ENCODE measurements at places on chromosomes 3 and 15.

- DNase-seq: peak; percentile 57
These were observed 34.5 kb downstream of the IL17RD start for GRCh38 chr3:57130571-57131209.

GRCh38 chr15:68372291-68372811 lies 59.6 kb downstream of the ITGA11 start:
- no peak for DNase-seq

GRCh38 chr3:61664105-61664482 lies 102.7 kb downstream of the PTPRG start:
- DNase-seq: no peak

DNA sequence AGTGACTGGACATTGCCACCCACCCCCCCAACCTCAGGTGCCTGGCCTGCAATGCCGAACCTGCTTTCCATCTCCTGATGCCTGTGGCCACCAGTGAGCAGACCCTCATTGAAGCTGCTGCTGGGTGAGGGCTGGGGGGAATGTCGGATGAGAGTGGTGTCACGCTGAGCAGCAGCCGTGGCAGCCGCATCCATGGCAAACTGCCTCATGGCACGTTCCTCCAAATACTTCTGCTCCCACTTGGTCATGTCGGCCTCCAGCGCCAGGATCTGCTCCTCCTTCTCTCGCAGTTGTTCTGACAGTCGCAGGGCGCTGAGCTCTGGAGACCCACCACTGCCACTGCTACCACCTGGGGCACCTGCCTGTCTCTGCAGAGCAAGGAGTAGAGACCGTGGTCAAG lies 14.2 kb downstream of the AMOTL2 start:
- DNase-seq: no peak

- no peak for DNase-seq
These were observed 40.9 kb downstream of the MCCC1 start for GRCh38 chr3:183058351-183058750.

DNA sequence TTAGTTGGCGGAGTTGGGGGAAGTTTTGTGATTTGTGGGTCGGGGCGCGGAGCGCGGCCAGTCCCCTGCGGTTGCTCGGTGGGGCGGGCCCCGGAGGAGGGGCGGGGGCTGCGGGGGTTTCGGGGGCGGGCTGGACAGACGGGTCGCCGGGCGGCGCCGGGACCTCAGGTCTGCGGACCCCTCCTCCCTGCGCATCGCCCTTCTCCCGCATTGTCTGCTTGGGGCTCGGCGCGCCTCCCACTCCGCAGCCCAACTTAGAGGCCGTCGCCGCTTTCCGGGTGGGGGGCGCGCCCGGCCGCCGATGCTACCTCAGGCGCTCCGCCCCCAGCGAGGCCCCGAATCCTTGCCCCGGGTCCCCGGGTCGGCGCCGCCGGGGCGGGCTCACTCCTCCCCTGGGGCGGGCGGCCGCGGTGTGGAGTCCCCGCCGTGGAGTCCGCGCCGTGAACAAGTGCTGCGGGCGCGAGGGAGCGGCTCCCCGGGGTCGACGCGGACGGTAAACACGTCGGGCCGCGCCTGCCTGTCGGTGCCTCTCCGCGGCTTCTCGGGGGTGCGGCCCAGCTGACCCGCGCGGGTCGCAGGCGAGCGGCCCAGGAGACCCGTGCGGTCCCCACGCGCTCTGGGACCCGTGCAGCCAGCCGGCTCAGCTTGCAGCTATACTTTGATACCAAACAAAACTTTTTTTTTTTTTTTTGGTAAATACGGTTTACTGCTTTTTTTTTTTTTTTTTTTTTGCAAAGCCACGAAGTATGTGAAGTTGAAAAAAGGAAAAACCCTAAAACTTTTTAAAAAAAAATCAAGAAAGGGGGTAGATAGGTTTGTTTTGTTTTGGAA lies 624 bp downstream of the AKAP13 start:
- no peak for DNase-seq

GRCh38 chr3:129054605-129055104 lies 5.9 kb upstream of the GP9 start:
- DNase-seq: peak; percentile 39

DNA sequence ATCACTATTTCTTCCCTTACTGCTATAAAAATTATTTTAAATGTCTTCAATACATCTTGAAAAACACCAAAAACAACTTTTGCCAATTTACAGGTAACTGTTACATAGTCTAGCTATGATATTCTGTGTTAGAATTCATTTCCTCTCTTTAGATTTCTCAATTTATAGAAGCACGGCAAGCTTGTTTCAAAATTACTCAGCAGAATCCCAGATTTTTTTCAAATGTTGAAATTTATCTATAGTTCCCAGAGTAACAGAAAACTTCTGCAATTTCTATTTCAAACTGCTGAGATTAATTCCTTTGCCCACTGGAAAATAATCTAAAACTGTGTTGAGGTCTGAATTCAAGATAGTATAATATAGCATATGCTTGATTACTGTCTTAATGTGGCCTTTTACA lies 41.2 kb downstream of the CCPG1 start:
- no peak for DNase-seq

DNA sequence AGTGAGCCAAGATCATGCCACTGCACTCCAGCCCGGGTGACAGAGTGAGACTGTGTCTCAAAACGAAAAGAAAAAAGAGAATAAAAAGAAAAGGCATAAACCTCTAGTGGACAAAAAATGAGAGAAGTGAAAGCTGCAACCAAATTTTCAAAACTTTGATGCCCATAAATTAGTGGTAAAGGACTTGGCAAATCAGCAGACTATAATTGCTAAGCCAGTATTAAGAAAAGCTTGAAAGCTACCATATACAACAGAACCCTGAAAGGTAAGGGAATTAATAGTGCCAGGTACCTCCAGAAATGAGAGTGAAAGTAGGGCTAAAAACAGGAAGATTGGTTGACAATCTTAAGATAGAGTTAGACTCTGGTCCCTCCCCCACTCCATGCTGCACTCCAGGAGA lies 32.9 kb upstream of the SLC22A13 start:
- no peak for DNase-seq

DNA sequence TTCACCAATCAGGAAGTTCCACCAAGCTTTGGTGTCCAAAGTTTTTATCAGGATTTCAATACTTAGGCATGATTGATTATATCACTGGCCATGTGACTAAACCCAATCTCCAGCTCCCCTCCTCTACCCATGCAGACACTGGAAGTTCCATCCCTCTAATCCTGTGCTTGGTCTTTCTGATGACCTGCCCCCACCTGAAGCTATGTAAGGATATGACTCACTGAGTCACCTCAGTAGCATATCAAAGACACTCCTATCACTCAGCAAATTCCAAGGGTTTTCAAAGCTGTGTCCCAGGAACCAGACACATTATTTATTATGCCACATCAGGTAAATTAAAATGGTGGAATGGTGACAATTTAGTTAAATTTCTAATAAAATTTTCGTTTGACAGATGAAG lies 158.9 kb downstream of the TAFA4 start:
- no peak for DNase-seq

- DNase-seq: peak; percentile 70
These were observed 5.2 kb upstream of the WNT7A start for GRCh38 chr3:13884851-13885703.

GRCh38 chr3:23314981-23315762 lies 112.0 kb downstream of the UBE2E2 start:
- no peak for DNase-seq

- peak; percentile 64 for DNase-seq
These were observed 8.4 kb upstream of the ATR start for GRCh38 chr3:142586803-142587406.

- no peak for DNase-seq
These were observed 94.1 kb upstream of the STRIT1 start for GRCh38 chr3:155387571-155387970.

- DNase-seq: no peak
These were observed 1.7 kb downstream of the SLC25A20 start for GRCh38 chr3:48896936-48897335.

- DNase-seq: no peak
These were observed 192.8 kb downstream of the ULK4 start for GRCh38 chr3:41769106-41769505.

DNA sequence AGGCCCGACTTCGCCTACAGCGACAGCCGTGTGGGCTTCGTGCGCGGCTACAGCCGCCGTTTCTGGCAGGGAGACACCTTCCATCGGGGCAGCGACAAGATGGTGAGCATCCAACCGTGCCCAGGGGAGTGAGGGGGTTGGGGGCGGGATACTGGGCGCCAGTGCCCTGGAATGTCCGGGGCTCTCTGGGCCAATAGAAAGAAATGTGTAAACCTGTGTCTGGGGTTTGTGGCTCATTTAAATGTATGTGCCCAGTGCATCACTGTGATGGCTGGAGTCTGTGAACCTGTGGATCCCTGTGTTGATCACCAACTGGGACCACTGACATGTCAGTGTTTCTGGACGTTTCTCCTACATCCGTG lies 423 bp downstream of the CHAC1 start:
- DNase-seq: no peak

- peak; percentile 9 for DNase-seq
These were observed 17.8 kb downstream of the UQCC5 start for GRCh38 chr3:52554026-52554755.

- no peak for DNase-seq
These were observed 75.6 kb upstream of the CHRNB4 start for GRCh38 chr15:78716651-78717050.

DNA sequence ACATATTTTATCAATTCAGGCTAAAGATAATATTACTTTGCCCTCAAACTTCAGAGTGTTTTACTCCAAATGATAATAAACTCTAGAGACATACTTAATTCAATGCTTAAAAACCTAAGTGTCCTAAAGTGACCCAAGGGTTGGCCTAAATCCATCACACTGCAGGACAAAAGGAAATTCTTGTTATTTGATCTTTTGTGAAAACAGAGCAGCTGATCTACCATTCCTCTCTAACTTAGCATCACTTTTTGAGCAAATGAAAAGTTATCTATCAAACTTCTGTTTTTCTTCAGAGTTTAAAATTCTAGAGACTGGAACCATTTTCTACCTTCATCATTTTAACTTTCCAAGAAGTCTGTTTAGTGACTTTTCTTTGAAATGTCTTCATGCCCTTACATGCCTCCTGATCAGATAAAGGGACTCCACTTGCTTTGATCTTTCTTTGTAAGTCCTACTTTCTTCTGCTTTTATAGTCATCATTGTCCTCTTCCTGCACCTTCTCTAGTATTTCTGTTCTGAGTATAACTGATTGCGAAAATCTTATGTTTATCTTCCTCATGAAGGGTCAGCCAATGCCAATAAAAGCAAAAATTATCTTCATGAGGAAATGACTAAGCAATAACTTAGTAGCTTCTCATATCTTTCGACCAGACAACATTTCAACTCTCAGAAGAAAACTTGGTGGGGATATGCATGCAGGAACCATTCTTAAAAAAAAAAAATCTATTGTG lies 378.7 kb upstream of the TGFBR2 start:
- no peak for DNase-seq

- DNase-seq: no peak
These were observed 19.9 kb upstream of the TPM1 start for GRCh38 chr15:63022663-63023062.

DNA sequence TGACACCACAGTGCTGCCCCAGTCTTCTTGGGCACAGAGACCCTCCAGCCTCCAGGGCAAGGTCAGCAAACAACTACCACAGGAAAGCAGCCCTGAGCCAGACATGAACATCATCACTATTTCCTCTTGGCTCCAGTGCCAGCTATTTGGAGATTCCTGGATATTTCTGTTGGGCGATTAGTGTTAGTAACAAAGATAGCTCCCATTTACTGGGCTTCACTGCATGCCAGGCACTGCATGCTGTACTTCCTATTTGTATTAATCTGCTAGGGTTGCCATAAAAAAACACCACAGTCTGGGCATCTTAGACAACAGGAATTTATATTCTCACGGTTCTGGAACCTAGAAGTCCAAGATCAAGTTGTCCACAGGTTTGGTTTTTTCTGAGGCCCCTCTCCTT lies 255.1 kb upstream of the STT3B start:
- no peak for DNase-seq

DNA sequence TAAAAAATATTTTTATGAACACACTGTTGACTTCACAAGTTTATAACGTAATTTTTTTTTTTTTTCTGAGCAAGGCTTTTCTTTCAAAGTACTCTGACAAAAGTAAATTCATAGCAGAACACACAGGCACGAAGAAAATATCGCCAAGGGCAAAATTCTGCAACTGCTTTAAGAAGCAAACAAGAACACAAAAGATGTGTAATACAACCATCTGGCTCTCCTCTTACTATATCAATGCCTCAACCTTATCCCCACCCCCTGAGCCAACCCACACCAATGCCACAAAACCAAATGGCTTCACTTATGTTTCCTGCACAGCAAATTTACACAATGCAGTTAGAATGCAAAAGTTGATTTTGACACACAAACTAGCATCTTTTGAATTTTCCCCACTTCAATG lies 274.2 kb downstream of the FOXP1 start:
- no peak for DNase-seq

DNA sequence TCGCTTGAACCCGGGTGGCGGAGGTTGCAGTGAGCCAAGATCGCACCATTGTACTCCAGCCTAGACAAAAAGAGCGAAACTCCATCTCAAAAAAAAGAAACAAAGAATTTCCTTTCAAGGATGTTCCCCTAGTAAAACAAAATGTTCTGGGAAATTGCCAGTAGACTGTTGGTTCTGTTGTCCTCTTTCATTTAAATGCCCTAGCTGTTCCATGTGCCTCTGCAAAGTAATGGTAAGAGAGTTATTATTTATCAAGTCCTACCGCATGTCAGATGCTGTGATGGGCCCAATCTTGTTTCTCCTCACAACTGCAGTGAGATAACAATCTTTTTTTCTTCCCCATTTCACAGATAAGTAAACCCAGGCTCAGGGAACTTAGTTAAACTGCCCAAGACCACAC lies 254.3 kb upstream of the TPM1 start:
- no peak for DNase-seq

DNA sequence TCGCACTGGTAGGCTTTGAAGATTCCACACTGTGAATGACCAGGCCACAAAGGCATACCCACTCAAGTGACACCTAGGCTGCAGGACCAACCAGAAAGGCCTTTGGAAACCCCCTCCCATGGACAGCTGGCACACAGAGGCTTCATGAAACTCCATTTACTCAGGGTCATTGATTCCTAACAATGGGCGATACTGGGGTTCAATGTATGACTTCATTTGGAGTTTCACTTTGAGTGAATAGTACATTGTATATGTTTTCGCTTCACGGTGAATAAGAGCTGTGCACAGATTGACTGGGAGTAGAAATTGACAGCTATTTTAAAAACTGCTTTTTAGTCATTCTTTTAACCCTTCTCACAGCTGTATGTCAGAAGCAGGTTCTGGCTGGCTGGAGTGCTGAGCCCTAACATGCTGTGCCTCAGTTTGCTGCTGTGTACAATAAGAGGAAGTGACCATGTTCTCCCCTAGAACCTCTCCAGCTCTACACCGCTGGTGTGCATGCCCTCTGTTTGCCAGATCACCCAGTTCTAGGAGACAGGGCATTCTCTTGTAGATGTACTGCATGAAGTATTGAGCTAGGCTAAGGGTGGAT lies 15.4 kb upstream of the CX3CR1 start:
- DNase-seq: no peak

- DNase-seq: peak; percentile 11
These were observed 78.3 kb upstream of the CDIN1 start for GRCh38 chr15:36501063-36501678.

- DNase-seq: no peak
These were observed 398.3 kb upstream of the PPP2R3A start for GRCh38 chr3:135567223-135567622.

- DNase-seq: peak; percentile 96
These were observed 364.6 kb upstream of the EPHA6 start for GRCh38 chr3:96449803-96450202.

All from NCI-H2029 (cell line).